ENCODE measurements at places on chromosomes 13 and 19.

GRCh38 chr13:107790397-107790796 is 424.9 kb downstream of the LIG4 start:
- no peak for DNase-seq

DNA sequence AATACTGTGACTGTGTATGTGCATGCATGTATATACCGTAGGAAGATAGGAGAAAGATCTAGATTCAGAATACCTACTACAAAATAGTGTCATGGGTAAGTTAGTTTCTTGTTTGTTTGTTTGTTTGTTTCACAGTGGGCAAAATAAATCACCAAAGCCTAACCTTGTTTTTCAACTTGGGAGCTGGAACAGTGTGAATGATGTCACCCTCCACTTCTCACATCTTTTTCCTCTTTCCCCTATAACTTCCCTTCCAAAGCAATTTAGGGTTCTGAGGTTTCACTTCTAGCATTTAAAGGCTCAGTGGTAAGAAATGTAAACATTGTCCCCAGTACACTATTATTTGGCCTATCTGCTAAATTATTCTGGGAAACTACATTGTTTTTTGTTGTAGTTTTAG is 5.4 kb downstream of the KCTD4 start:
- no peak for DNase-seq

DNA sequence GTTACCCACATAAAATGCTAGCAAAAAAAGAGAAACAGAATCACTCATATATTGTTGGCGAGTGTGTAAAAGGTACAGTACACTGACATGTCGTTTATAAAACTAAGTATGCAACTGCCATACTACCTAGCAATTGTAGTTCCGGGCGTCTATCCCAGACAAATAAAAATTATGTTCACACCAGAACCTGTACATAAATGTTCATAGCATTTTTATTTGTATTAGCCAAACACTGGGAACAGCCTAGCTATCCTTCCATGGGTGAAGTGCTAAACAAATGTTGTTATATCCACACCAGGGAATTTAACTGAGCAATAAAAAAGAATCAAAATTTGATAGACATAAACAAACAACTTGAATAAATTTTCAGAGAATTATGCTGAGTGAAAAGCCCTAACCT is 28.9 kb upstream of the POSTN start:
- DNase-seq: no peak

- DNase-seq: no peak
Observed at GRCh38 chr13:110466266-110466915, 95.1 kb downstream of the RAB20 start.

GRCh38 chr13:113491982-113492381 is 1.5 kb upstream of the DCUN1D2 start:
- no peak for DNase-seq

GRCh38 chr13:32125751-32126150 is 94.2 kb downstream of the FRY start:
- no peak for DNase-seq
